Frontal cortex (tissue), 4 donors: ENCODE measurements at places on chromosomes 2 and 18.

DNA sequence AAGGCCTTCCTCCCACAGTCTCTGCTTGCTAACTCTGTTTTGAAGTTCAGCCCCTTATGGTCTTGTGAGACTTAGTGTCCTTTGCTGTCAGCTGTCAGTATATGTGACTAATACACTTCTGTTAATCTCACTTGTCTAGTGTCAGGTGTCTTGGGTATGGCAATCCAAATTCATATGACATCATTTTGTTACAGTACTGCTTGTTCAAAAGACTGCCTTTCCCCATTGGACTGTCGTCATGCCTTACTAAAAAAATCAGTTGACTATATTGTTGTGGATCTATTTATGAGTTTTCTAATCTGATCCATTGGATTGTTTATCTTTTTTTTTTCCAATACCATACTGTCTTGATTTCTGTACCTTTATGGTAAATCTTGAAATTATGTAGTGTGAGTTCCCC is 611.4 kb upstream of the HS6ST1 start:
- no peak for DNase-seq

DNA sequence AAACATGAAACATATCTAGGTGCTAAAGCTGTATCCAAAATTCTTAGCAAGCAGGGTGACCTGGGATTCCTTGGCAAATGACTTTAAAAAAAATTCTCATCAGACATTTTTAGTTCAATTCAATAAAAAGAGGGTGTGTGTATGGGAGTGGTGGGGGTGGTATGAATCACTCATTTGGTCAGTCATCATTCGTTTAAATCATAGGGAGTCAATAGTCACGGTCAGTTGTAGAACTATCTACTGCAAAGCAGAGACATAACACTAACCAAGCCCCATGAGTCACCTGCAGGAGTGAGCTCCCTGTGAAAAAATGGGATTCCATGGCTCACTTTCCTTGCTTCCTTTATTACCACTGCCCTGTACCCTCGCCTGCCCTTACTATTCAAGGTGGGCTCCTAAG is 380.6 kb upstream of the TCF4 start:
- DNase-seq: no peak

- DNase-seq: no peak
Measured at GRCh38 chr2:199956062-199956380, 639 bp downstream of the MAIP1 start.

GRCh38 chr2:10981941-10982431 is 70.3 kb downstream of the KCNF1 start:
- DNase-seq: no peak

GRCh38 chr2:207930747-207931146 is 94.6 kb downstream of the PLEKHM3 start:
- DNase-seq: no peak

GRCh38 chr2:12243381-12243780 is 473.4 kb upstream of the TRIB2 start:
- DNase-seq: no peak
